ENCODE measurements at places on chromosomes 12 and 14. TPM values are rescaled to one million over a fixed set of nuclear protein-coding genes. Genes with fewer than 3 reads are reported as not detected.

Gene SERPINA12
- not detected for total RNA-seq

Gene ZC2HC1C
- total RNA-seq = 4.5 TPM

Gene RNF10
- 175 TPM for total RNA-seq

Gene CCND2
- 111 TPM for total RNA-seq

Gene SLC2A13
- total RNA-seq = 27.9 TPM

Gene WNT1
- total RNA-seq = not detected

Measured in metanephros (tissue), 2 donors.